ENCODE measurements at places on chromosomes 11 and 22.

DNA sequence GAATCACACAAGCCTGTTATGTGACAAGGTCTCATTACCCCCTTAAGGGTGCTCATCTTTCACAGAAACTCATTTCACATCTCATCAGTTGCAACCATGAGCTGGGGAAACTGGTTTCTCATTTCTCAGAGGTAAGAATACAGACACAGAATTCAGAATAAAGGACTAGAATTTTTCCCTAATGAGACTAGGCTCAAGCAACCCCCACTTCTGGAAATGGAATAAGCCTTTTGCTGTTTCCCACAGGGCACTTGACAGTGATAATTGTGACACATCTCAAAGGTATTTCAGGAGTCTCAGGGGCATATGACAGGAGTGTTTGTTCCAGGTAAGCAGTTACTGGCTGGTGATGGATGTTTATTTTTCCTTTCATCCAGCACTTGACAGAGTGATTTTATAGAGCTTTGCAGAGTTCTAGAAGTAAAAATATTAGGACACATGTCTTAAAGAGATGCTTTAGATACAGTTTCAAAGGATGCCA is 112.9 kb upstream of the DDI1 start:
- peak; percentile 83 for DNase-seq

DNA sequence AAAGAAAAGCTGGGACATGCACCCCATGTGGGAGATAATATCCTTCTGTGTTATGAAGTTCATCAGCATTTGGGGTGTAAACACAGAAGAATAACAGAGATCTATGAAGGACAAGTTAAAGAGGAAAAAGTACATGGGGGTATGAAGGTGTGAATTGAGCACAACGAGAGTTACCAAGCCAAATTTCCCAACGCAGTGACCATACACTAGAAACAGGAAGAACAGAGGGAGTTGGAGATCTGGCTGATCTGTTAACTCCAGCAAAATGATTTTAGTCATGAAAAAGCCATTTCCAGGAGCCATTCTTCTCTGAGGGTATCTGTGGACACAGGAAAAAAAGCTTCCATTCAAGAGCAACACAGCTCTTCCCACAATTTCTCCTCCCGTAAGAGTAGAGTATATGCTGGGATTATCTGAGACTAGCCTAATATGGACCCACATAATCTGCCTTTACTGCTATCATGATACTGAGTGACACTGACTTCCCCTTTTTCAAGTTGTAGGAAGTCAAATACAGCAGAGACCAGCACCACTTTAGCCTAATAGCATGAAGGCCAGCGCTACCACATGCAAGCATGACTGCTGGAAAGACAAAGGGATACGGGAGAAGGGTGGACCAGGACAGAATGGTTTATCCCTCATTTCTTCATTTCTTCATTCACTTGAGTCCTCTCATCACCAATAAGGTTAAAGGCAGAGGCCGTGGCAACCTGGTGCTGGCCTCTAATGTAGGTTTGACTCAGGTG is 19.6 kb upstream of the OR8D2 start:
- no peak for DNase-seq

DNA sequence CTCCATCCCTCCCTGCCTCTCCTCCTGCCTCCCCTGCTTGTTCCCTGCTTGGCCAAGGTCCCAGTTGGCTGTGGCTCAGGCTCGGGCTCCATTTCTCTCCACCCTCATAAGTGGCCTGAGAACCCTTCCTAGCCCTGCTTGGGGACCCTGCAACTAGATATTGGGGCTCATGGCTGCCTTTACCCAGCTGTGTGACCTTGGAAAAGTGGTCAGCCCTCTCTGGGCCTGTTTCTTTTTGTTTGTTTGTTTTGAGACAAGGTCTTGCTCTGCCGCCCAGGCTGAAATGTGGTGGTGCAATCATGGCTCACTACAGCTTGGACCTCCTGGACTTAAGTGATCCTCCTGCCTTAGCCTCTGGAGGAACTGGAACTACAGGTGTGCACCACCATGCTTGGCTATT is 20.3 kb upstream of the CABP2 start:
- no peak for DNase-seq

DNA sequence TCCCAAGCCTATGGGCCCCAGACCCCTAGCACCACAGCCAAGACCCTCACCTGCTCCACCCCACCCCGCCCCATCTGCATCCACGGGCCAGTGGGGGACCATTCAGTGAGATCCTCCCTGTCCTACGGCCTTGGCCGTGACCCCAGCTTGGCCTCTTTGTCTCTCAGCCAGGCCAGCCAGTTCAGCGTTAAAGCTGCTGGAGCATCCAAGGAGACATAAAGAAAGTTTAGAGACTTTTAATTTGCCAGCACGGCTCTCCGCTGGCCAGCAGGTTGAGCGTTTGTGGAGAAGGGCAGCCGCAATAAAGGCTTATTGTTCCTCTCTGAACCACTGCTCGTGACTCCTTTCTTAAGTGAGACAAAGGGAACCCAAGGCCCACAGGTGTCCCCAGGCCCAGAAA is 49.3 kb upstream of the LMO1 start:
- DNase-seq: no peak

- no peak for DNase-seq
Observed at GRCh38 chr22:21995660-21996059, 13.1 kb upstream of the TOP3B start.

GRCh38 chr11:59555601-59556114 is 44.3 kb downstream of the OR4D9 start:
- DNase-seq: peak; percentile 82

DNA sequence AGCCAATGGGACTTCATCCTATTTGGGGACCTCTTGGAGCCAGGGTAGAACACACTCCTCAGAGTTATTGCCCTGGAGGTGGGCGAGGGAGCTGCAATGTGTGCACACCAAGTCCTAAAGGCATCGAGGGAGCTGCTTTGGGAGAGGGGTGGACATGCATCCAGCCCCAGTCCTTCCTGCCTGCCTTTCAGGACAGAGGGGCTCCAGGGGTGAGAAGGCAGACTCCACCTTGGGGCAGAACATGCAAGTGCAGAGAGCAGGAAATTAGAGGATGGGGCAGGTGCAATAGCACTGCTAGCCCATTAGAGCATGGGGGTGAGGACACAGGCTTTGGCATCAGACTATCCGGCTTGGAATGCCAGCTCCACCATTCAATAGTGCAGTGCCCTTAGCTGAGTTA is 288.5 kb downstream of the OPCML start:
- no peak for DNase-seq

- DNase-seq: no peak
Observed at GRCh38 chr11:70511345-70511744, 113.0 kb downstream of the CTTN start.

DNA sequence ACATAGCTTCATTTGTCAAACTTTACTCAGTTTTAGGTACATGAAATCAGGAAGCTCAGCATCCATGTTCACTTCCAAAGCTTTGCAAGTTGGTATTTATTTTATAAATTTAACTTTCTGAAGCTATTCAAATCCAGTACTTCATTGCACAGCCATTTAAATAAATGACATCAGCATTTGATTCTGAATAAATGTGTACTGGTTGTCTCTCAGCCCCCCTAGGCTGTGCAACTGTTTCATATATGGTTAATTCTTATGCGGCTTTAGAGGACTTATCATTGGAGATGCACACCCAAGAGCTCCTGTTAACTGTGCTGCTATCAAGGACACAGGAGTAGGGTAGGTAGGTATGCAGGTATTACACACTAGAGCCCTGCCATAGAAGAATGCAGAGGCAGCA is 325.1 kb downstream of the SOX6 start:
- no peak for DNase-seq

DNA sequence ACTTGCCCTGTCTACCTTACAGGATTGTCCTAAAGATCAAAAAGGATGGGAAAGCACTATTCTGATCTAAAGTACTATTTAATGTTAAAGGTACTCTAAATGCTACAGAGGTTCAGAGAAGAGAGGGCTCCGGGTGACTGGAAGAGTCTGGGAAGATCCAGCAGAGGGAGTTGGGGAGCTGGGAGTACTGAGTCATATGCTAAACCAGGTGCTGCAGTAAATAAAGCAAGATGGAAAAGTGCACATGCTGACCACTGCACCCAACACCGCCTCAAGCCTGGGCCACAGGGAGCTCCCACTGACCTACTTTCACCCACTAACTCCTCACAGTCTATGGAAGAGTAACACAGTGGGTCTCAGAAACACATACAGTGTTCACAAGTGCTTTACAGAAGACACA is 49.3 kb downstream of the WT1 start:
- no peak for DNase-seq

- DNase-seq: no peak
Observed at GRCh38 chr11:8693010-8693551, 10.5 kb downstream of the RPL27A start.

DNA sequence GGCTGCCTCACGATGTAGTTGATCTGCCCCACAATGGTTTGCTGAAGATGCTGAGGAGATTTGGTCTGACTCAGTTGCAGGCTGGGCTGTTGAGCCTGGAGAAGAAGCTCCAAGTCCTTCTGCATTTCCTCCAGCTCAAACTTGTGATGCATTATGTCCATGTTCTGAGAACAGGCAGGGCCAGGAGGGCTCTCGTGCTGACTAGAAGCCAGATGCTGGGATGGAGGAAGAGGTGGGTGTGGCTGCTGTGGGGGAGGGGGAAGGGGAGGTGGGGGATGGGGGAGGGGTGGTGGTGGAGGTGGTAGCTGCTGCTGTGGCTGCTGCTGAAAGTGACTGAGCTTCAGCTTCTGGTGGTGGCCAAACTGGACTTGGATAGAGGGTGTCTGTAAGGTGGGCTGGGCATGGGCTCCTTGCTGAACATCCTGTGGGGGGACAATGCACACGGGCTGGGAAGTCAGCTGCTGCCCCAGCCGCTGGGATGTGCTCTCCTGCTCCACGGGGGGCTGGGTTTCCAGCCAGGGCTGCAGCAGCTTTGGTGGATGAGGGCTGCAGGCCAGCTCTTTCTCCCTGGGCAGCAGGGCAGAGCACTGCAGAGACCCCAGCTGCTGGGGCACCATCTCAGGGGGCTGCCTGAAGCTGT is 42.1 kb downstream of the TRIM66 start:
- no peak for DNase-seq

GRCh38 chr11:3867209-3868091 is 12.0 kb downstream of the STIM1 start:
- DNase-seq: no peak

GRCh38 chr22:26617271-26618199 is at the start of gene CRYBB1:
TSS of gene CRYBB1 (minus strand) at chr22:26618027. CDS start at chr22:26616319, 1,708 bp downstream.
- DNase-seq: no peak

DNA sequence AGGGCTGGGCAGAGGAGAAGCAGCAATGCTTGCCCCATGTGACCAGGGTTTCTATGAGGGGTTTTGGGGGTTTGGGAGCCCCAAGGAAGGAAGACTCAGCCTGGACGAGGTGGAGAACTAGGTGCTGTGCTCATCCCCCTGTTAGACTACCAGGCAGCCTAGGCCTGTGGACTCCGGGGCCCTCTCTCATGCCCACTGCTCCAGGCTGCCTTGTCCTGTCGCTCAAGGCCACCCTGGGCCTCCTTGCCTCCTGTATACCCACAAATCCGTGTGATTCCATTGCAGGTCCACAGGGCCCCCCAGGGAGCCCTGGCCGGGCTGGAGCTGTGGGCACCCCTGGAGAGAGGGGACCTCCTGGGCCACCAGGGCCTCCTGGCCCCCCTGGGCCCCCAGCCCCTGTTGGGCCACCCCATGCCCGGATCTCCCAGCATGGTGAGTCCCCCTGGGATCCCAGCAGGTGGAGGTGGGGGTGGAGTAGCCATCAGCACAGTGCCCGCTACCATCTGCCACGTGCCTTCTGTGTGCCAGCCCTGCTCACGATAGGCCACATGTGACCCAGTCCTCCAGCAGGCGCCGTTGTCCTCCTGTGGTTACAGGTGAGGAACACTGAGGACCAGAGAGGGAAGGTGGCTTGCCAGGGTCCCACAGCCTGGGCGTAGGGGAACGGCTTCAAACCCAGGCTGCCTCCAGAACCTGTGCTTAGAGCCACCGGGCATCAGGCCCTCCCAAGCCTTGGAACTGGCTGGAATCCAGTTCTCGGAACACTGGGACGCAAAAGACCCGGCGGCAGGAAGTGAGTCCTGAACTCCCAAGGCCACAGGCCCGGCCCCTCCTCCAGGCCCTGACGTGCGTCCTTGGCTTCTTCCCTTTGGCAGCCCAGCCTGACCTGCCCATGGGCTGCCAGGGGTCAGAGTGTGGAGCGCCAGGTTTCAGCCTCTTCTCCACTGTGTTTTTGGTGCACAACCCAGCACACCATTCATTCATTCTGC is 26.6 kb downstream of the EMID1 start:
- no peak for DNase-seq
